ENCODE measurements at places on chromosomes 3 and 15. TPM values are rescaled to one million over a fixed set of nuclear protein-coding genes. Genes with fewer than 3 reads are reported as not detected.

DNA sequence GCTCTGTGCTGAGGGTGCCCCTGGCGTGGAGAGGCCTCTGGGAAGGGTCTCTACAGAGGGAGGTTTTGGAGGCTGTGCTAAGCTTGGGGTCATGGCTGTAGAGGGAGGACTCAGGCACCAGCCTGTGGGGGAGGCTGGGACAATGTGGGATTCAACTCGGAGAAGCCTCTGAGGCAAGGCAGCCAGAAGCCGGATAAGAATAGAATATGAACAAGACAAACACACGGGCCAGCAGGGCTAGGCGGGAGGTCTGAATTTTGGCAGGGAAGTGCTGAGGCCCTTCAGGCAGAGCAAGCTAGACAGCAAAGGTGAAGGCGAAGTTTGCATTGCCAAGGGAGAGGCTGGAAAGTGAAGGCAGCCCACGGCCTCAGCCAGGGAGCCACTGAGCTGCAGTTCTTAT lies 612.1 kb upstream of the NR2F2 start:
- no peak for DNase-seq

DNA sequence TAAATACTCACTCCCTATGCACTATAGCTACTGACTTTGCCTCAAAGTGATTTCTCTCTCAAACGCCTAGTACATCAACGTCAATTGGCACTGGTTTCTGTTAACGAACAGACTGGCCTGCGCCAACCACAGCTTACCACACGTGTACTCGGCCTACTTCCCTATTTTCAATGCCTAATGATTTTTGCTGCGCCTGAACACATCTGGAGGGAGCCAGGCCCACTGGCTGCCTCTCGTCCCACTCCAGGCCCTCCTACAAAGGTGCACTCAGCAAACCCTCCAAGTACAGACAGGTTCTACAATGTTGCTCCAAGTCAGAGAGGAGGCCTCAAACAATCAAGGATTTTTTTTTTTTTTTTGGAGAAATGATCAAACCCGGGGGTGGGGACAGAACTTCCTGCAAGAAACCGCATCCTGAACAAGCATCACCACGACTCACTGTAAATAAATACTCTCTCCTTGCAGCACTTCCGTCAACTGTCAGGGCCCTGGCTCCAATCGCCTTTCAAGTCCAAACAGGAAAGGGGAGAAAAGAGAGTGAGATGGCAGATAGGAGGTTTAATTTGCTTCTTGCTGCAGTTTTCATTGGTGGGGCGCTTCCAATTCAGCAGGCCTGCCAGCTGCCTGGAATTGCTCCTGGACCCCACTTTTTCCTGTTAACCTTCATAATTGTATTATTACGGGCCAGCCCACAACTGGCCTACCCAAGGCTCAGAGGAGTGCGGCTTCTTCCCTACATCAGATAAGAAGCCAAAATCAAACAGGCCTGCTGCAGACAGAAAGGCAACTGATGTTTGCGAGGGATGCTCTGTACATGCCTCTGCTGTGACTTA lies 139.3 kb downstream of the FOXP1 start:
- DNase-seq, result peak; percentile 82

DNA sequence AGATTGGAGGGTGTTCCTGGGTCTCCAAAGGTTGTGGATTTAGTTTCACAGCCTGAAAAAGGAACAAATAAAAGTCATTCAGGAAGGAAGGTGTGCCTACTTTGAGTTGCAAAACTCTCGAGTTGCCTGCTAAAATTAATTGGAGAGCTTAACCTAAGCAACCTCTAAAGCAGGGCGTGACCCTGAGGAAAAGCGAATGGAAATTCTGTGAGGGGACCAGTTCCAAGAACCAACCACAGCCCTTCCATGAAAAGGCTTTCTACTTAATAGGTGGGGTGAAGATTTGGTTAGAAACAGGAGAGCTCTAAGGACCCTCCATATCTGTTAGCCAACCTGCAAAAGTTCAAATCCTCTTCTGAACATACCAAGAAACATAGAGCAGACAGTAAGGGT lies 1.5 kb downstream of the CD80 start:
- DNase-seq, result no peak

DNA sequence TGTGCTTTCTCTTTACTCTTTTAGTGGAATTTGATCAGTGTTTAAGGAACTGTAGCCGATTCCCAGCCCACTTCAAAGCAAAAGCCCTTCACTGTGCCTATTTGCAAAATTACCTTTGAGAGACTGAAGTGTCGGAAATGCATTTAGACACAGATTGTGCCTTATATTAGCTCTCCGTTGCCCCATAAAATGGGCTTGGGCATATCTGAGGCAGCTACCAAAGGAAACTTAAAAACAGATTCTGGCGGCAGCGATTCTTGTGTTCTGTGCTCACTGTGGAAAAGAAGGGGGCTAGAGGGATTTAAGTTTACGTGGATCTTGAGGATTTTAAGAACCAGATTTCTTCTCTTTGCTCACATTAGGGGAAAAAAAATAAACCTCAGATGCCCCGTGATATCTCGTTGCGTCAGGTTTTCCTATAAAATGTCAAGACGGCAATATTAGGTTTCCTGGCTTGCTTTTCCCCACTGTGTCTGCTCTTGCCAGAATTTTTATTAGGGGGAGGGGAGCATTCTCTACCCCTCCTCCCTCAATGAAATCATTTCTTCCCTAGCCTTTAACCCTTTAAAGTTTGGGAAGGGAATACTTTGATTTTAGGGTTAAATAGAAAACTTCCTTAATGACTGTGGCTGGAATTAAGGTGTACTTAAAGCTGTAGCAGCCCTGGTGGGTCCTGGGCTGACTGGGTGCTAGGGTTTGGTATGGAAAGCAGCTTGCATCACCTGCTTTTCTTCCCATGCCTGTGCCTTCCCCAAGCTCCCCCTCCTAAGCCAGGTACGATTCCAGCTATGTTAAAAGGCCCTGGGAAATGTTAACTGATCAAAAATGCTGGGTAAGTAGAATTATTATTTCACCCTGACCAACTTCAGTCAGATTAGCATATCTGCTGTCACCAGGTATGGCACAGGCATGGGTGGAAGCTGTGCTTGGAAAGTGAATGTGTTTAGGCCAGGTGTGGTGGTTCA lies 73.8 kb downstream of the SMAD3 start:
- no peak for DNase-seq

- DNase-seq, result no peak
Measured at GRCh38 chr15:52071570-52071969, 41.0 kb downstream of the BCL2L10 start.

DNA sequence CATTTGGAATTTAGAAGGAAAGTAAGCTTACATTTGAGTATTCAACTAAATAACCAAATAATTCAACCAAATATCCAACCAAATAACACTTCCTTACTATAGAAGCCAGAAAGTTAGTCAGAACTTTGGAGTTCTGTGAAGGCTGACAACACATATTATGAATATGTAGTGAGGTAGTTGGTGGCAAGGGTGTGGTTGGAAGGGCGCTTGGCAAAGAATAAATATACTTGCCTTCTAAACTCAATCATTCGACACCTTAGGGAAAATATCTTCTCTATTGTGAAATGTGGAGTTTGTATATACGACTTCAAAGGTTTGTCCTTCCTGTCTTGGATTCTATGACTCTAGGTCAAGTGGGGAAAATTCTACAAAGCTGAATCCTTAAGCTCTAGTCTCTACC lies 111.7 kb upstream of the OSTN start:
- no peak for DNase-seq

DNA sequence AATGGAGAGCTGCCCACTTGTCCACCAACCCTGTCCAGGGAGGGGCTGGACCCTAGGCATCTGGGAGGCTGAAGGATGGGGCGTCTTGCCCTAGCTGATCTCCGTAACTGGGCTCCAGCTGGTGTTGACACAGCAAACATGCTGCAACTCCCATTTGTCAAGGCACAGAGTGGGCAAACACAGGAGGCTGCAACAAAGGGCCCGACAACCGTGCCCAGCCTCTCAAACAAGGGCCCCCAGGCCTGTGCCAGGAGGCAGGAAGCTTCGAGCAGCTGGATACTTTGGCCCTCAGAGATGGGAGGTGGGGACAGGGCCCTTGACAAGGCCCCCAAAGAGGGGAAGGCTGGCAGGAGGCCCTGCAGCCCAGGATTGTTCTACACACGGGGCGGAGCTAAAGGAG lies 64.2 kb upstream of the TMEM115 start:
- no peak for DNase-seq

DNA sequence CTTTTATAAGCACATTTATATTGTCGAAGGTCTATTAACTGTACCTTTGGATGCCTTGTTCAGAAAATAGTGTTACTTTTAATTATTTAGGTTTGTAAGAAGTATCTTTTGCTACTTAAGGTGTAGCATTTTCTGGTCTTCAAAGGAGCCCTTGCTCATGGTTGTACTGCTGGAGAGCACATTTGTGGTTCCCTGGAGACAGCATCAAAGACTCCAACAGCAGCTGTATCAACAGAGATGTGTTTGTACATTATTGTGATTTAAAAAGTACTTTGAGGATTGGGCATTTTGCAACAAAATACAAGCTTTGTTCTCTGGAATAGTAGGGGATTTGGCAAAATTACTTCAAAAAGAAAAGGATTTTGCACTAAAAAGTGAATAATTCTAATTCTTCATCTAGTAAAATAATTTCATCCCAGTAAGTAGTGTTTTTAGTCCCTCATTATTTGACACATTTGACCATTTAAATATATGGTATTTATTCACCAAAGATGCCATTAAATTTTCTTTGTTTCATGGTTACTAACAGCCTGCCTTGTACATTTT lies 16.5 kb downstream of the TBC1D23 start:
- no peak for DNase-seq

GRCh38 chr3:111751961-111752360 lies 107.1 kb upstream of the PHLDB2 start:
- no peak for DNase-seq

DNA sequence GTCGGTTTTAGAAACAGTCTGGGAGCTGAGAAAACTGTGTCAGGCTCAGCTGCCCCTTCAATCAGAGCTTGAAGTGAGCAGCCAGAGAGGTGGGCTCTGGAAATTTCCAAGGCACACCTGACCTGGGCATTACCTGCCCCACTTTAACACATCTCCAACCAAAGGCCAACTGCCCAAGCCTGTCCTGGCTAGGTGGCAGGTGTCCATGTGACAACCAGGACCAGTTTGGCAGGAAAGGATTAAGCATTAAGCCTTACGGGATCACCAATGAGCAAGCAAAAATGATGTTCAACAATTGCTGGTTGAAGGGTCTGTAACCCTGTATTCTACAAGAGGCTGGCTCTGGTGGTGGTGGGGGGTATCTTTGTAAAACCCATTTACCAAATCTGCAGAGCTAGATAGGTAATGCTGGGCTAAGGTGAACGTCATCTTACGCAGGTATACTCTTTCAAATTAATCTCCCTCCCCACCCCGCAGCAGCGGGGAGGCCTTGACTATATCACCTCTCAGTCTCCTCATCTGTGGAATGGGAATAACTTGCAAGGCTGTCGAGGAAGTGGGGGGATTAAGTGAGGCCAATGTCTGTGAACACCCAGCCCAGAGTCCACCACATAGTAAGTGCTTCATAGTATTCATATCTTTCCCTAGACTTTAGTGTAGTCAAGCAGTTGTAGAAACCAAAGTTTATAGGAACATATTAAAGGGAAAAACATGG lies 183.2 kb downstream of the MEGF11 start:
- no peak for DNase-seq

DNA sequence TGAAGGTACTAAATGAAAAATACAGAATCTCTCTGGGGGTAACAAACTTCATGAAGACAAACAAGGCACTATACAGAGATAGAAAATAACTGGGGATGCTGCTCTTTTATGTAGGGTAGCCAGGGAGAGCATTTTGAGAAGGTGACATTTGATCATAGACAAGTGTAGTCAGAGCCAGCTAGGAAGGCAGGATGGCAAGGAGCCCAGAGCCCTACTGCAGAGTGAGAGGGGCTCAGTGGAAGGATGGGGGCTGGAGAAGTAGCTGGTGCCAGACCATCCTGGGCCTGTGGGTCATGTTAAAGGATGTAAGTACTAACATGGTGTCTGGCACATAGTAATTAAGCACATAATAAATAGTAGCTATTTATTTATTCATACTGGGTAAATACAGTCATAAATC lies 133.6 kb downstream of the MEIS2 start:
- DNase-seq, result peak; percentile 48

- DNase-seq, result no peak
Measured at GRCh38 chr3:184135911-184136260, 728 bp downstream of the EIF2B5 start.

DNA sequence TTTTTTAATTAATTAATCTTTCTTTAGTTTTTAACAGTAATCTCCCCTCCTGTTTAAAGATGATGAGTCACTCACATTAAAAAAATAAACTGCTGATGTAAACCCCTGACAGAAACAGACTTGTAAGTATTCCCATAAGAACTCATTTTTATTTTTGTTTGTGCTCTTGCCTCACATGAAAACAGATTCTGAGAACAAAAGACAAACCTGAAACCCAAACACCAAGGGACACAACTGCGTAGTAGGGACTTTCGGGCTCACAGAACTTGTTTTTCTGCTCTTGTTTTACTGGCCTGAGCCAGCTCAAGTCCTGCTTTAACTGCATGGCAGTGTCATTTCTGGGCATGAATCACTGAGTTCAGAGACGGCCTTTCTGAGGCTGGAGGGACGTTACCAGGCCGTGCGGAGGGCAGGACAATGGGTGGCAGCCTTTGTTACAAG lies 600.8 kb downstream of the FOXP1 start:
- DNase-seq, result no peak

GRCh38 chr3:117063930-117064329 lies 354.4 kb downstream of the TUSC7 start:
- no peak for DNase-seq

DNA sequence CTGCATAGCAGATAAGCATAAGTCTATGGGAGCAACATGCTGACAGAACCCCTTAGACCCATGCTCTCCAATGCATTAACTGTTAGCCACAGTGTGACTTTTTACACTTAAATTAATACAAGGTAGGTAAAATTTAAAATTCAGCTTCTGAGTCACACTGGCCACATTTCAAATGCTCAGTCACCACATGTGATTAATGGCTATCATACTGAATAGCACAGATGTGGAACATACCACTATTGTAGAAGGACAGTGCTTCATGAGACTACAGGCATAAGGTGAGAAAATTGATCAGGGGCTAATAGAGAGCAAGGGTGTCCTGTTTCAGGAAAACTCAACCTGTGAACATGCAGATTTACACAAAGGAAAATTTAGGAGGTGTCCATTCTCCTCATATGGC lies 357.0 kb upstream of the SEMA6D start:
- DNase-seq, result no peak

GRCh38 chr15:59738676-59739075 lies 49.6 kb upstream of the BNIP2 start:
- no peak for DNase-seq

- no peak for DNase-seq
Measured at GRCh38 chr3:142947799-142948575, 15.5 kb downstream of the PAQR9 start.

- peak; percentile 94 for DNase-seq
Measured at GRCh38 chr15:67189326-67190051, 65.0 kb downstream of the AAGAB start.

The LARP6 gene
- total RNA-seq, result 55.7 TPM

The GALNT15 gene
- 5.8 TPM for total RNA-seq

The DNAJA4 gene
- total RNA-seq, result 125 TPM

The FGF12 gene
- total RNA-seq, result 340 TPM

The LAMB2 gene
- 543 TPM for total RNA-seq

The TPM1 gene
- total RNA-seq, result 13,805 TPM

The CACNA1D gene
- total RNA-seq, result 1.1 TPM

Data from Right ventricle myocardium inferior (tissue), 1 donor.